T-helper 2 cell treated with Interferon-gamma antibody and Interleukin-4, amounts not matched to agents 5 μg/mL and 100 μg/mL, for 36 hours (primary cell): ENCODE measurements at places on chromosomes 2 and 18.

DNA sequence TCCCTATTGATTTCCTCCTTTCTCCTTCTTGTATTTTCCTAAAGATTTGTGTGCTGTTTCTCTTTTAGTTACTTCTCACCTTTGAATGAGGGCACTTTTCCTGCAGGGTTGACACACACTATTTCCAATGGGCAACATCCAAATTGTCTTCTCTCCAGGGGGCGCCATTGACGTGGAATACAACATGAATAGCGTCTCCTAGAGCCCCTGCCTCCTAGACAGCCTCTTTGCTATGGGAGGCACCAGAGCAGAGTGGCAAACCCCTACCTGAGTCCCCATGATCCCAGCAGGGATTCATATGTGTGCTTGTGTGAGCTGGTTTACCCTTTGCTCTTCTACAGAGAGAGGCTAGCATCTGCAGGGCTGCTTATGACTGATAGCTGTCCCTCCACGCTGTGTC, 61.3 kb upstream of the ITSN2 start:
- no peak overlapping the region for H3K27ac ChIP-seq
- no peaks in the 10 kb centered on the region for H3K36me3 ChIP-seq
- H3K4me3 ChIP-seq: no peak overlapping the region
- peaks cover 6% of the 10 kb centered on the region for H3K27me3 ChIP-seq

DNA sequence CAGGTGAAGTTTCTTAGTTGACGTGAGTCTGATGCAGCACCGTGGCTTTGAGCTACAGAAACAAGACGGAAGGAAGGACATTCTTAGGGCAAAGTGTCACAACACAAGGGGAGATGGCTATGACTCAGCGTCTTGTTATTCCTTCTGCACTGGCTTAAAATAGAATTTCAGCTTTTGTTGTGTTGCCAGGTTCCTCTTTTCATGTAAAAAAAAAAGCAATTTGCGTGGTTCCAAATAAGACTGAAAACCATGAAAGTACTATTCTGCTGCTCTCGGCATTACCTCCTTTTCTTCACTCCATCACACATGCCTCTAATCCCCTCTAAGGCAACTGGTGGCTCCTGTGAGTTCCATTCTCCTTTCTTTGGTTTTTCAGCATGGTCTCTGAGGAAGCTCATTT, 150.1 kb downstream of the ANTXR1 start:
- peaks cover 34% of the 10 kb centered on the region for H3K27me3 ChIP-seq
- H3K4me3 ChIP-seq: no peak overlapping the region
- DNase-seq: no peak
- no peaks in the 10 kb centered on the region for H3K36me3 ChIP-seq

- H3K4me1 ChIP-seq: no peaks in the 10 kb centered on the region
- no peaks in the 10 kb centered on the region for H3K27me3 ChIP-seq
- no peak overlapping the region for H3K27ac ChIP-seq
Measured at GRCh38 chr2:191476901-191477300, 201.0 kb upstream of the NABP1 start.

DNA sequence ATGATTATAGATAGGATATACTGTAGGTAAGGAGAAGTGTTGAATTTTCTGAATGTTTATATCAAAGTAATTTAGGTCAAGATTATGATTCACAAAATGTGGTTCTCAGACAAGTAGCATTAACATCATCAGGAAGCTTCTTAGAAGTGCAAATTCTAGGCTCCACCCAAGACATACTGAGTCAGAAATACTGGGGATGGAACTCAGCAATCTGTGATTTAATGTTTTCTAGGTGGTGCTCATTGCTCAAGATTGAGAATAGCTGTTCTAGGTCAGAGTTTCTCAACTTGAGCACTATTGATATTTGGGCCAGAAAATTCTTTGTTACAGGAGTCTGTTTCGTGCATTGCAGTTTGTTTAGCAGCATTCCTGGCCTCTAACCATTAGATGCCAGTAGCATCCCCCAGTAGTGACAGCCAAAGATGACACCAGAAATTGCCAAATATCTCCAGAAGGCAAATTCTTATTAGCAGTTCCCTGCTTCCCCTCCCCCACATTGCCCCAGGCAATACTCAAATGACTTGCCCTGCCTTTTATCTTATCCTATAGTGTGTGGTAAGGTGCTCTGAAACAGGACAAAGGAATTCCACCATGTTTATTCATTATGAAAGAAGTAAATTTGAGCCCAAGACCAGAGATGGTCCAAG, 1001.2 kb downstream of the DPP10 start:
- no peak for DNase-seq
- H3K27me3 ChIP-seq: no peaks in the 10 kb centered on the region
- H3K36me3 ChIP-seq: no peaks in the 10 kb centered on the region
- H3K27ac ChIP-seq: no peak overlapping the region
- no peaks in the 10 kb centered on the region for H3K4me1 ChIP-seq
- no peak overlapping the region for H3K4me3 ChIP-seq

DNA sequence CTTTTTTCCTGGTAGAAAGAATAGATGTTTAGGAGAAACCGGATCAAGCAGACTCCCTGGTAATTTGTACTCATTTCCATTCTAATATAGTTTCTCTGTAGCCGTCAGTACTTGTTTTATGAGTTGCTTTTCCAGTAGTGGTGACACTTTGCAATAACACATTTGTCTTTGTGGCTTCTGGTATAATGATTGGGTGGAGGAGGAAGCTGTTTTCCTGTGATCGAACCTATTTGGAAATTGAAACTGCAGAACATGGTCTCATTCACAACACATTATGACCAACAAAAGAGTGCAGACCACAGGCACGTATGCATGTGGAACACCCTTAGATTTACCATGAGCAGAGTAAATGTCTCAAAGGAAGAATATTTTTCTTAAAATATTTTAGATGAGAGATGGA, 7.6 kb upstream of the SERPINB12 start:
- no peaks in the 10 kb centered on the region for H3K36me3 ChIP-seq
- H3K4me1 ChIP-seq: peaks cover 5% of the 10 kb centered on the region
- no peak overlapping the region for H3K4me3 ChIP-seq
- DNase-seq: no peak
- H3K27ac ChIP-seq: no peak overlapping the region
- peaks cover 16% of the 10 kb centered on the region for H3K27me3 ChIP-seq

GRCh38 chr2:175824243-175824642, 177.8 kb downstream of the LNPK start:
- peaks cover 4% of the 10 kb centered on the region for H3K27me3 ChIP-seq
- H3K36me3 ChIP-seq: no peaks in the 10 kb centered on the region
- DNase-seq: no peak
- H3K4me1 ChIP-seq: no peaks in the 10 kb centered on the region
- H3K4me3 ChIP-seq: no peak overlapping the region
